ENCODE measurements at places on chromosomes 13 and 19.

DNA sequence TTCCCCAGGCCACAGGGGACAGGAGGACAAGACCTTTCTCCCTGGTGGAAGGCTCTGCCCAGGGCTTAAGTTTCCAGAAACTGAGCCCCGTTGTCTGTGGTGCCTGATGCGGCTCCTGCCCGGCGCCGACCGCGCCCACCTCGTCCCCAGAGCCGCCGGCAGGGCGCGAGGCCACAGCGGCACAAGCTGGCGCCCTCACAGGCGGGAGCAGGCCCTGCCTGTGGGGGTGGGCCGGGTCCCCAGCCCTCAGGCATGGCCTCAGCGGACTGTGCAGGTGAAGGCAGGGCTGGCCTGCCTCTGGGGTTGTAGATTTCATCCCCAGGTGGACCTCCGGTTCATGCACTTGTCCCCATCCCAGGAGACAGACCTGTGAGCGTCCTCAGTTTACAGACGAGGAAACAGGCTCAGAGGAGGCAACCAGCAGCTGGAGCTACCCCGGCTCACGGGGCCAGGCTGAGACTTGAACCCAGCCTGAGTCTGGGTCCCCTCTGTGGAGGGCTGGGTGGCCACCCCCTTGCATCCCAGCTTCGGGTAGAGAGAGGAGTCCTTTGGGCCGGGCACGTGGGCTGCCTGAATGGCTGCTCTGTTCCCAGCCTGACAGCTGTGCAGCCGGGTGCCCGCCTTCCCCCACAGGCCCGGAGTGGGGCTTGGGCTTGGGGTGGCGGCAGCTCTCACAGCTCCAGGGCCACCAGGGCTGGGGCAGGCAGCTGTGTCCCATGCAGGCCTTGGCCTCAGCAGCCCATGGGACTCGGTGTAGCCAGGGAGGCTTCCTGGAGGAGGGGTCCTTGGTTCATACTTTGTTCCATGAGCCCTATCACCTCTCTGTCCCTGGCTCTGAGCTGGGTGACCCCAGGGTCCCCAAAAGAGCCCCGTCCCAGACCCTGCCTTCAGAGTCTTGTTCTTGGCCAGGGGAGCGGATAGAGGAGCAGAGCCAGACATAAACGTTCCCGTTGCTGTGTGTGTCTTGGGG lies 26.8 kb downstream of the PIAS4 start:
- no peak for DNase-seq

GRCh38 chr19:43450545-43450997 lies 14.8 kb downstream of the LYPD3 start:
- no peak for DNase-seq

- DNase-seq, result no peak
These were observed 5.8 kb upstream of the PAK4 start for GRCh38 chr19:39119830-39120229.

DNA sequence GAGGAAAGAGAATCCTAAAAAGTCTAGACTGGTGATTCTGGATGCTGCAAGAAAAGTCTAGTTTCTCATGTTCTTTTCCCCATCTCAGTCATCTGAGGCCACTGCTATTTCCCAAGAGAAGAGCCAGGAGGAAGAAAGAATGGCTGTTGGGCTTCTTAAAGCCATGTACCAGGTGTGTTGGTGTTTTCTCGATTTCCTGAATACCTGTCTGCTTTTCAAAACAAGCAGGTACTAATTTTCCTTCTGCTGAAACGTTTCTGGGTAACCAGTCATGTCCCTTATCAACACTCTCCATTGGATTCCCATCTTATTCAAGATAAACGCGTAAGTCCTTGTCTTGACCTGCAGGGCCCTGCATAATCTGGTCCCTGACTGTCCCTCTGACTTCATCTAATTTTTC lies 1.1 kb downstream of the ZNF570 start:
- no peak for DNase-seq

- DNase-seq, result peak; percentile 62
These were observed 7.8 kb upstream of the SELENOV start for GRCh38 chr19:39506944-39507714.

DNA sequence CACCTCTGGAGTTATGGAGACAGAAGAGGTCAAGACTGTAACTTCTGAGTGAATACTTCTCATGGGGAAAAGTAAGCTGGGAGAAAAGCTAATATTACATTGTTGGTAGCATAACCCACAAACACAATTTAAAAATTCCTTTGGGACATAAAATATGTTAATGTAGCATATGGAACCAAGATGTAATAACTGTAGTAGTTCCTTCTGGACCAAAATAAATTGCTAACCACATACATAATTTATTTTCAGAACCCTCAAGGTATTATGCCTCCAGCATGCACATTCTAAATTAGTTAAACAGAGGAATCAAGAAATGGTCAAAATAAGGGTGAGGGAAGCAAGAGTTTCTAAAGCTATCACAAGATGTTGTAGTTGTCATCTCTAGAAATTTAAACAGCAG lies 4.8 kb upstream of the RNF17 start:
- no peak for DNase-seq

GRCh38 chr13:36709136-36709890 lies 35.5 kb downstream of the SERTM1 start:
- no peak for DNase-seq

DNA sequence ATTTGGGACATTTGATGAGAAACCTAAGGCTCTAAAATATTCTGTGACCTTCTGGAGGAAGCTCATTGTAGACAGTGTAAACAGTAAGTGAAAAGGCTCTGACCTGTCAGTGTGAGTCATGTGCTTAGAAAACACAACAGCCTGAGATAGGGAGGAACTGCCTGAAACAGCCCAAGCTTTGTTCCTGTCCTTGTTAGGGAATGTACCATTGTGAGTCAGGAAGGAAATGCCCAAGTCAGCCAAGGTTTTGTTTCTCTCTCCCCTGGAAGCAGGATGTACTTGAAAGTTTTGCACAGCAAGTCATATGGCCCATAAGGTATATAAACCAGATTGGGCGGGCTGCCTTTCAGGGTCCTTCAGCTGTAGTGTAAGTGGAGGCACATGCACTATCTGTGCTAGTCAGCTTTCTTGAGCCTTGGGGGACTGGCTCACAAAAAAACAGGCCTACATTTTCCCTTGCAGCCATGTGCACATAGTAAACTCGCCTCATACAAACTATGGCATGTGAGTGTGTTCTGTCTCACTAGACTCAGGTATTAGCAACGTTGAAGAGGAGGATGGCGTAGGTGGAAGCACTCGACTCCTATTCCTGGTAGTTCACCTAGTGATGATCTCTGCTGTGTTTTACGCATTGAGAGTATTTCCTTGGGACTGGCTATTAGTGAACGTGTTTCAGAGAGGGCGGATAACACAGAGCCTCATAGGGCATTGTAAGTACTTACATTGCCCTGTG lies 141.2 kb upstream of the KLHL1 start:
- no peak for DNase-seq

DNA sequence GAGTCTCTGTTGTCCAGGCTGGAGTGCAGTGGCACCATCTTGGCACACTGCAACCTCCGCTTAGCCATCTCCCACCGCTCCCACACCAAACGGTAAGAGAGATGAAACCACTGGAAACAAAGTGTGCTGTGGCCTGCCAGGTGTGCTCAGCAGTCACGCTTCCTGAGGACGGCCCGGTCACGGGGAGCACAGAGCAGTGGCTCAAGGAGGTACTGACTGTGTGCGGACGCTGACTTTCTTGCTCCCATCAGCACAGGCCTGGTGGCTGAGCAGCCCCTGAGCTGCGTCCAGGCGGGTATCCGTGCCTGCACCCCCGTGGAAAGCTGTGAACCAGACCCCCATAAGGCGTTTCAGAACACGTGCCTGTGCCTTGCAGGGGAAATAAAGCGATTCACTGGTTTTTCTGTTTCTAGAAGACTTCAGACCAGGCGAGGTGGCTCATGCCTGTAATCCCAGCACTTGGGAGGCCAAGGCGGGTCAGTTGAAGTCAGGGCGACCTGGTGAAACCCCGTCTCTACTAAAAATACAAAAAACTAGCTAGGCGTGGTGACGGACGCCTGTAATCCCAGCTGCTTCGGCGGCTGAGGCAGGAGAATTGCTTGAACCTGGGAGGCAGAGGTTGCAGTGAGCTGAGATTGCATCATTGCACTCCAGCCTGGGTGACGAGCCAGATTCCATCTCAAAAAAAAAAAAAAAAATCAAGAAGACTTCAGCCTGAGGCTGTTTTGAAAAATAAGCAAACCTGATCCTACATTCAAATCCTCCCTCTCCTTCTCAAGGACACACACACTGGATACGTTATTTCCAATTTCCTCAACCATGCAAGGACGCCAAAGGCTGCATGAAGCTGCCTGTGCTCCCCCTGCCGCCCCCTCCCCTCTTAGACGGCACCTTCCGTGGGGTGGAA lies 25.5 kb downstream of the ADPRHL1 start:
- no peak for DNase-seq

DNA sequence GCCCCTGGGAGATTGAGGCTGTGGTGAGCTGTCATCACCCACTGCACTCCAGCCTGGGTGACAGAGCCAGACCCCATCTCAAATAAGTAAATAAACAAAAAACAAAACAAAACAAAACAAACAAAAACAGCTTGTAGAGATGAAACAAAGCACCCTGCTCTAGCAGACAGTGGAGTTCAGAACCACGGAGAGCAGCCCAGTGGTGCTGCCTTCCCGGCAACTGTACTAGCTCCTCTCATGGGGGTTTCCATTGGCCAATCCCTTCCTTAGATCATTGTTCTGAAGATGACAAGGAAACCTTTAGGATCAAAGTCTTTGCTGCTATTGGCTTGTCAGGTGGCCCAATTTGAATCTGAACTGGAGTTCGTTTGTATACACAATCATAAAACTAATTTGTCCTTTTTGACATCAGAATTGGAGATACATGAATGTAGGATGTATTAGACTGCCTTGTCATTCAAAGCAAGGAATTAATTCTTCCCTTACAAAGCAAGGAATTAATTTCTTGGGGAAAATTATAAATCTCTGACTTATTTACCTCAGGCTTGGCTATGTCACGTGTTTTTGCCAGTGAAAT lies 19.7 kb upstream of the SYCN start:
- no peak for DNase-seq

DNA sequence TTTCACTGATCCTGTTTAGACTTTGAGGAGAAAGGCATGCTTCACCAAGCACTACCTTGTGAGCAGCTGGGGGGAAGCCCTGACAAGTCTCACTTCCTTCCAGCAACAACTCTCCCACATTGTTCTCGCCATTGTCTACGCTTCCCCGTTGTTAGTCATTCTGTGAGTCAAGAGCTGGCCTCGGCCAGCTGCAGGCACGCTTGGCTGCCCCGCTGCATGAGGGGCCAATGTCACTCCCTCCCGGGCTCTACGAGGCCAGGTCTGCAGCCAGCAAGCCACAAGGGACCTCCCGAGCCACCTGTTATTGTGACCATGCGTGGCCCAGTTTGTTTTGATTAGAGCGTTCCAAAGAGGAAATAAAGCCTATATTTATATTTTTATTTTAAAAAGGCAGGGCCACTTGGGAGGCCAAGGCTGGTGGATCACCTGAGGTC lies 220.9 kb downstream of the FOXO1 start:
- no peak for DNase-seq

- DNase-seq, result no peak
These were observed 45.4 kb upstream of the SPACA7 start for GRCh38 chr13:112330479-112331381.

DNA sequence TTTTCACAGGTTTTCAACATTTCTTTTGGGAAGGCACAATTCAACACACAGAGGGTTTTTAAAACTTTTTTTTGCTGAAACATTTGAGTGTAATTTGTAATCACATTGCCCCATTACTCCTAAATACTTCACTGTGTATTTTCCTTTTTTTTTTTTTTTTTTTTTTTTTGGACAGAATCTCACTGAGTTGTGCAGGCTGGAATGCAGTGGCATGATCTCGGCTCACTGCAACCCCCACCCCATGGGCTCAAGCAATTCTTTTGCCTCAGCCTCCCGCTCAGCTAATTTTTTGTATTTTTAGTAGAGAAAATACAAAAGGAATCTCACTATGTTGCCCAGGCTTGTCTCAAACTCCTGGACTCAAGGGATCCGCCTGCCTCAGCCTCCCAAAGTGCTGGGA lies 14.8 kb upstream of the DNAJC15 start:
- no peak for DNase-seq

- no peak for DNase-seq
These were observed 55.7 kb downstream of the TM9SF2 start for GRCh38 chr13:99556867-99557443.

GRCh38 chr13:95440441-95441088 lies 112.0 kb upstream of the CLDN10 start:
- no peak for DNase-seq

DNA sequence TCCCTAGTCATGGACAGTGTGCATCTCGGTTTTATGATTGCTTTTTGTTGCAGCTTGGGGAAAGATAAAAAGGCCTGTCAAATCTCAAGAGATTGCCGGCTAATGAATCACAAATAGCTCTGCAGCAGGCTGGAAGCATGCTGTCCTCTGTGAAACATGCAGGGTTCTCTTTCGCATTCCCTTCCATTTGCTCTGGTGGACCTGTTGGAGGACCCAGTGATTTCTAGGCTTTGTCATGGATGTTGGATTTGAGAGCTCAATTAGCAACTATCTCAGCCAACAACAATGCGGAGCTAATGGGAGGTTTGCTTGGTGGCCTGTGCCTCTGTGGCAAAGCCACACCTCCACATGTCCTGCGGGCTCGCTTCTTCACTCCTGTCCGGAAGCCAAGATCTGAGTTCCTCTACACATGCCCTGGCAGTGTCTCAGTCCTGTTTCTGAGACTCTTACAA lies 418.1 kb upstream of the ARGLU1 start:
- no peak for DNase-seq

GRCh38 chr19:34692549-34692948 lies 15.1 kb downstream of the ZNF302 start:
- no peak for DNase-seq

GRCh38 chr19:17479325-17479791 lies 9.0 kb downstream of the SLC27A1 start:
- DNase-seq, result no peak

GRCh38 chr19:56670401-56670960 lies 1.1 kb downstream of the ZNF835 start:
- no peak for DNase-seq

DNA sequence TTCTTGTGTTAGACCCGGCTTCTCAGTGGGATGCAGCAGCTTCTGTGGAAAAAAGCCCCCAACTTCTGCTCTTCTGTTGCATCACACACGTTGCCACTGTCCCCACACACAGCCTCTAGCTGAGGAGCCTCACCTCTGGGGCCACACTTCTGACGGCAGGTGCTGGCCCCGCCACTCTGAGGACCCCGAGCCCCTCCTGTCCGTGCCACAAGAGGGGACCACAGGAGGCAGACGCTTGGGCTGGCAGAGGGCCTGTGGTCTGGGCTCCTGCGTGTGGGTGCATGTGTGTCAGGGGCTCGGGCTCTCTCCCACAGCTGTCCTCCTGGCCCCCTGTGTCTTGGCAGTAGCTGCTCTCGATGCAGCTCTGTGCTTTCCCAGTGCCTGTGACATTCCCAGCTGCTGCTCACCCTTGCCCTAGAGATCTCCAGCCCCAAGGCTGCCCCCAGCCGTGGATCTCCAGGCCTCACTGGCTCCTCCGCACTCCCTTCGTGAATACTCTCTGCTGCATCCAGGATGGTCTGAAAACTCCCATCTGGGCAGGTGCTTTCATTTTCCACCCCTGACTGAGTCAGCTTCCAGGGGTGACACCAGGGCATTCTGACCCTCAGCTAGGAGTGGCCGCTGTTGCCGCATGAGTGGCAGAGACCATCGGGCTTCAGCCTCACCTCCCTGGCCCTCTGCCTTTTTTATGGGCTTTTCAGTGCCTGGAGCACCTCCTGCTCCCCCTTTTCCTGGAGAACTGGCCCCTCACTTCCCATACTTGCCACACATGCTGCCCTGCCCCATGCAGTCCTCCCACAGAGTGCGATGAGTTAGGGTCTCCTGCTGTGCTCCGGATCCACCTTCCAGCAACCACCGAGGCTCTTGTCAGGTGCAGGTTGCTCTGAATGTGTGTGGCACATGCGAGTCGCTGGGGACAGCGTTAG lies 13.7 kb downstream of the MAU2 start:
- no peak for DNase-seq
